ENCODE measurements at places on chromosomes 5 and 9.

GRCh38 chr5:83469075-83469474, 2.5 kb upstream of the VCAN start:
- DNase-seq, result no peak

DNA sequence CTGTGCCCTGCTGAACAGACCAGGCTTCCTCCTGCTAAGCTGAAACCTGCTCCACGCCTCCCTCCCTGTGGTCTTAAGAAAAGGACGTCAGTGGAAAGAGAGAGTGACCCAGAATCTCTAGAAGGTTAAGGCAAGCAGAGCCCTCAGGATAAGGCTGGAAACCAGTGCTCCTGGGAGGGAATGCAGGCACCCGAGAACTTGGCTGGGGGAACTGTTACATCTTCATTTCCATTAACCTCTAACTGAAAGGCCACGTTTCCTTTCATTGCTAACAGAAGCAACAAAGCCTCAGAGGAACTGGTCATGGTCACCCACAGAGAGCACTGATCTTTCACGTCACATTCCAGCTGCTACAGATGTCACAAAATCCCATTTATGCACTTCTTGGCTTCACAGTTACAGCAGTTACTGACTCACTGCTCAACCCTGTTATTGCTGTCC, 26.1 kb upstream of the AKNA start:
- no peak for DNase-seq

DNA sequence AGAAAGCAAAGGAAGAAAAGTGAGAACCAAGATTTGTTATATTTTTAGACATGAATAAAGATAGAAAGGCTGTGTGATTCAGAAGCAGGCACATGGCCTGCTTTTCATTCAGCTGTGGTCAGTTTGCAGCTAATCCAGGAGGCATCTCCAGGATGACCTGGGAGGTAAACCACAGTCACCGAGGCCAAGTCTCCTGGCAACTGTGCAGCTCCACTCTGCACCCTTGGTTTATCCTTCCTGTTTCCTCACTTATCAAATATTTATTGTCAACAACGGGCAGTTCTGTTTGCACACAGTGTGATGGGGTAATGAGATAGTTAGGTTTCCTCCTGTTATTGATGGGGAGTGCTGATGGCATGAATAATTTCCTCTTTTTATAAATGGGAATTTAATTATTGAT, 243.0 kb downstream of the PSAT1 start:
- no peak for DNase-seq

DNA sequence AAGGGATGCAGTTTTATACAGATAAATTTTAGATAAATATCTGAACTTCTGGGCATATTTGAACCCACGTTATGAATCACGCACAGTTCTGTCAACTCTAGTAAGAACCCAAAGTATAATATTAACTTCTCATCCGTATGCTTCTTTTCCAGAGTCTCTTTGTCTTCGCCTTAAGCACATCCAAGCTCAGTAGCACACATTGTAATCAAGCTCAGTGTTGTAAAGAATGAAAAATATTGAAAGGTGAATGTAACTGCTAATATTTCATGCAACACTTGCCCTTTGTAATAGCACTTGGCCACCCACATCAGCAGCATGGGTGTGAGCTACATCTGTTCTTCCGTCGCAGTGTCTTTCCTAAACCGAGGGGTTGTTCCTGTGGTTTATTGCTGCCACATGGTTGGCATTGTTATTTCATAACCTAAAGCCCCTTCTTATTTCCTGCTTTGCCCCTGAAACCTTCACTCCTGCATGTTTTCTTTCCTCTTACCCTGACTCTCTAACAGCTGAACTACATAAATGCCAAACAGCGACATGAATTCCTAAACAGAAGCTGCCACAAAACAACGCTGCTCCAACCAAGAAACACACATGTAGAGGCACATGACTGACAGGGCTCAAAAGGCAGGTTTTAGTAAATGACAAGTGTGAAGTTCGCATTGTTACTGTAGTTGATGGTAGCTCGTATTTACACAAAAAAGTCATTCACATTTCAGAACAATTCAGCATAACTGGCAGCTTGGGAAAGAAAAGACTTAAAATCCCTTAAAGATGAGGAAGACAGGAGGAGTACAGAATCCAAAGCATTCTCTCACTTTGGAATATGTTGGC, 190.1 kb upstream of the MEF2C start:
- DNase-seq, result no peak

DNA sequence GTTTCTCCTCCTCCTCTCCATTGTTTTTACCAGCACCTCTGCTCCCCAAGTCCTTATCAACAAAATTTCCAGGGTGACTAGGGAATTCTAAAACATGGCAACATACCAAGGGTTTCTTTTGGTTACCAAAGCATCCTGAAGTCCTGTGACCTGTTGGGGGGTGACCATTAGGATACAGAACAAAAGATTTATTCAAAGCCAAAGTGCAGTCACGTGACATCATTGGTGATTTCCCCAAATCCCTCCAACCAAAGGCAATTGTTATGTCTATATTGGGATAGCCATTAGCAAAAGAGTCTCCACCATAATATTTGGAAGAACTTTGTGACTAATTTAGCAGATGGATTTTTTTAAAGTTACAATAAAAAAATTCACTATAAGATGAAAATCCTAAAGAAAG, 168.4 kb downstream of the TRPM6 start:
- DNase-seq, result no peak

DNA sequence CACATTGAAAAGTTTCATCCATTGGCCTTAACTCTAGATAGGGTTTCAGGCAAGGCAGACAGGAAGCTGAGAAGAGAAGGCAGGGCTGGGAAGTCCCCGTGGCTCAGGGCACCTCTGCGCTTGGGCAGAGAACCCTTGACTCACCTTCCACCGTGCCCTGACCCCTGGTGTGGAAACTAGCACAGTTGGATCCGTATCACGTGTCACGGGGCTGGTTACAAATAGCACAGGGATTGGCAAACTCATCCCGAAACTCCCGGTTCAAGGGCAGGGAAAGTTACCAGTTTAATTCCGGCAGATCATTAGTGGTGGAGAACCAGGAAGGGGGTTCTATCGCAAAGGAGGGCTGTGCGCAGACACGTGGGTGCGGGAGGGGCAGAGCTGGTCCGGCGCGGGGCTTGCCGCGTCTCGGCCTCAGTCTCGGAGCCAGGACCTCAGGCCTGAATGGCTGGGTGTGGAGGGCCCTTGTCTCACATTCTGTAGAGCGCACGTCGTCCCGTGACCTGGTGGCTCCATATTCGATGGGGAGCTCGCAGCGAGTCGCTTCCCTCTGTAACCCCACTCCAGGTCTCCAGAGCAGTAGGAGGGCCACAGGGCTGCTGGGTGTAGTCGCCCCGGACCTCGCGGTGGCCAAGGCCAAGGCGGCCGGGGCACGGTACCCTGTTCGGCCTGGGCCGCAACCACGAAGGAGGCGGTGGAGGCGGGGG, 771 bp upstream of the TMEM171 start:
- DNase-seq, result no peak

- DNase-seq, result no peak
Observed at GRCh38 chr5:612498-613424, 621 bp downstream of the CEP72 start.

DNA sequence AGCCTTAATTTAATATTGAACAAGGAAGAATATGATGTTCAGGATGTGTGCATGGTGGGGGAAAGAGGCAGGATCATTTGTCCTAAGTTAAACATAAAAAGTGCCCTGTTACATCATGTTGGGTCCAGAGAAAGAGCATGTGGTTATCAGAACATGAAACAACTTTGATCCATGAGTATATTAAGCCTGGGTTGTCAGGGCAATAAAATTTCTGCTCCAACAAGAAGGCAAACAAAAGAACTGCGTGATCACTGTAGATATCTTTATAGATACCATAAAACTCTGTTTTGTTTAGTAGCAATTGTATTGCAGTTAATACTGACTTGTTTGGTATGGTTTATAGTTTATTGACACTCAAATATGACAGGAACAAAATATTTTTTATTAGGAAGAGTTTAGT, 35.2 kb downstream of the PCA3 start:
- no peak for DNase-seq

- DNase-seq, result no peak
Observed at GRCh38 chr9:127451608-127451857, 223 bp downstream of the LRSAM1 start.

DNA sequence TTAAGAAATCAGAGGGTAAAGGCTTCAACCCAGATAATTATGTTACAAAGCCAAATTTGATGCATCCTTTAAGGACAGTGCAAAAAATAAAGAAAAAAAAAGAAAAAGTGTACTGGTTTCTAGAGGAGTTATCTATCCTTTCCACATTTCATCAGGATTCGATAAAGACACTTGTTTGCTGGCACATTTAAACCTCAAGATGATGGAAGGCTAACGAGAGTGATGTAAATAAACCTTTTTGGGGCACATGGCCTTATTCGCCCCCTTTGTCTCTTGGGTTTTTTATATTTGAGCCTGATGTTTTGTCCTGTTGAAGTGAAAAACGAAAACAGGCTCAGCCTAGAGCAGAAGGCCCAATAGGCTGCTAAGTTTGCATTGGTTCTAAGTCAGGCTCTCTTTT, 416.5 kb downstream of the TAF11L14 start:
- no peak for DNase-seq

- DNase-seq, result no peak
Observed at GRCh38 chr5:34530637-34531036, 125.5 kb upstream of the RAI14 start.

DNA sequence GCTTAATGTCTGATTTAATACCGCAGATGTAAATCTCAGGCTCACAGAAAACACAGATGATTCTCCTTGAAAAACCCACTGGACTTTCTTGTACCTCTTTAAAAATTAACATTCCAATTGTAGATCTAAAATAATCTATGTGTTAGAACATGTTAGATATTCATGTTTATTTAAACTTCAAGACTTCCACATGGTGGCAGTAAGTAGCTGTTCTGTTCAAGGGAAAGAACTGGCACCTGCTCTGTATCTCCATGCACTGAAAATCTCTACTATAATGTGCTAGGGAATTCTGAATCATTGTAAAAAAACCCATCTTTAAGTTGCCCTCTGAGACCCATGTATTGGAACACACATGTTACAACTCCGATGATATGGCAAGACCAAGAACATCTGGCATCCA, 366.9 kb downstream of the DMRTA1 start:
- no peak for DNase-seq

- DNase-seq, result no peak
Observed at GRCh38 chr9:22331533-22331932, 115.1 kb upstream of the DMRTA1 start.

GRCh38 chr9:127783111-127784008, 2.5 kb upstream of the CDK9 start:
- DNase-seq, result peak; percentile 67

- DNase-seq, result no peak
Observed at GRCh38 chr5:55702598-55703345, 9.4 kb downstream of the SLC38A9 start.

DNA sequence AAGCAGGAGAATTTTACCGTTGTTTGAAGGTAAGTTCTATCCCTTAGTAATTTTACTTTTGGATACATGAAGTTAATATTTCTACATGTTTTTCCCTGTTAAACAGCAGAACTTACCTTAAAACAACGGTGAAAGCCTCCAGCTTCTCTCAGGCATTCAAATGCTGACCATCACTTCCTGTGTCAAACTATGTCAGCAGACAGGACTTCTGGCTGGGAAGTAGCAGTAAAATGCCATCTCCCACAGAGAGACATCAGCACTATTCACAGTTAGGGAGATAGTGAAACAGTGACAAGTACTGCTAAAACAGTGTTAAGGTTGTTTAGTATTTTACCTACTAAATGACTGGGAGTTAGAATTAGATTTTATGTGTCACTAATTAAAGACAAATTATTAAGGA, 34.2 kb upstream of the GOLGA1 start:
- no peak for DNase-seq

GRCh38 chr9:76701441-76702039, 62.7 kb upstream of the PCA3 start:
- no peak for DNase-seq

- no peak for DNase-seq
Observed at GRCh38 chr5:28488752-28489151, 1450.4 kb upstream of the CDH9 start.

- DNase-seq, result no peak
Observed at GRCh38 chr5:159324986-159325385, 5.3 kb downstream of the IL12B start.

GRCh38 chr5:126852091-126852571, 75.2 kb downstream of the LMNB1 start:
- no peak for DNase-seq

GRCh38 chr9:16868701-16869100, 1.8 kb downstream of the BNC2 start:
- no peak for DNase-seq
